GM23248 (cell line): ENCODE measurements at places on chromosomes 6 and 20. TPM values are rescaled to one million over a fixed set of nuclear protein-coding genes. Genes with fewer than 3 reads are reported as not detected.

DZANK1 gene
- total RNA-seq = 1.2 and 3.4 TPM in 2 replicates

TNFRSF6B gene
- 36.9 and 39.9 TPM in 2 replicates for total RNA-seq

CRISP3 gene
- not detected in 2 replicates for total RNA-seq

- no peak for DNase-seq
Measured at GRCh38 chr6:14379568-14379967, 262.0 kb downstream of the CD83 start.

GRCh38 chr6:33685411-33686224 is 25.9 kb downstream of the UQCC2 start:
- DNase-seq = no peak

DNA sequence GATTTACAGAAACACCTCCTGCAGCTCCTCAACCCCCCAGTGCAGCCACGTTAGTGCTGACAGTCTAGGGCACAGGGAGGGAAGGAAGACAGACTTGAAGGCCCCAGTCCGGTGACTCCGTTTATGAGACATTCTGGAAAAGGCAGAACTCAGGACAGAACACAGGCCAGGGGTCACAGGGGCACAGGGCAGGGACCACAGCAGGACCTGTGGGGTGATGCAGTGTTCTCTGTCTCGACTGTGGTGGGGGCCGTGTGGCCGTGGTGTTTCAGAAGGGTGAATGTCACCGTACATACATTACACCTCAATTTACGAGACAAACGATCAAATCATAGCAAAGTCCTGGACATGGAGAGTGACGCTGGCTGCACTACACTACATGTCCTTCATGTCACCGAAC is 11.3 kb downstream of the BHLHE23 start:
- no peak for DNase-seq

- DNase-seq = peak; percentile 78
Measured at GRCh38 chr6:113859349-113860180, 2.4 kb downstream of the MARCKS start.

GRCh38 chr20:31710423-31711108 is 12.1 kb downstream of the BCL2L1 start:
- no peak for DNase-seq

DNA sequence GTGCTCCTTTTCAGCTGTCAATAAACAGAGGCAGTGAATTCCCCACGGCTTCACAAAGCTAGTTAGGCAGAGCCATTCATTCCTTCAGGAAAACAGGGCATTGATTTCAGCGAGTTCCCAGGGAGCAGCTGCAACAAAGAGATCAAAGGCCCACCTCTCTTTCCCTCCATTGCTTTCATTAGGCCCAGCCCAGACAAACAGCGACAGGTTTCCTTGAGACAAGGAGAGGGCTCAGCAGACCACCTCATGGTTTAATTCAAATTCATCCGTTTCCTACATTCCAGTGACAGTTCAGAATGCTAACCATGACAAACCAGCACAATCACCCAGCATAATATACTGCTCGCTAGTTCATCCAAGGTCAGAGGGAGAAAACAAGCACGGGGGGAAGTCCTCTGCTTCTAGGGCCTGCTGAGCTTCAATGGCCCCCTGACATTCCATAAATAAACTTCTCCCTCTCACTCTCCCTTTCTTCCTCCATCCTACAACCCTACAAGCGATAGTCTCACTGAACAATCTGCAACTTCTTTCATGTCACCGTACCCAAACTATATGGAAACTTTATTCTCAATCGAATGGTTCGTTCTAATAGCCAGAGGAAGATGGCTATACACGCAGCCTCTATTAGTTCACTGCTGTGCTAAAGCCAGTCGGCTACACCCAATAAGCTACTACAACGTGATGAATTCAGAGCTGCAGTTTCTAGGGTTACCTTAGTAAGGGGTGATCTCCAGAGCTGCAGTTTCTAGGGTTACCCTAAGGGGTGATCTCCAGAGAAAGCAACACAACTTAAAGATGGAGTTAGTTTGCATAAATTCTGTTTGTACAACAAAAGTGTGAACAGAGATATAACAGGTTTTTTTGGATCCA is 34.7 kb downstream of the PLAGL1 start:
- no peak for DNase-seq

GRCh38 chr20:25081065-25081729 is 744 bp downstream of the VSX1 start:
- DNase-seq = peak; percentile 30

GRCh38 chr20:8352486-8352885 is 220.4 kb downstream of the PLCB1 start:
- DNase-seq = no peak

GRCh38 chr20:62479156-62479555 is 3.4 kb upstream of the GATA5 start:
- DNase-seq = no peak

GRCh38 chr6:139325686-139326085 is 33.9 kb upstream of the TXLNB start:
- DNase-seq = no peak

DNA sequence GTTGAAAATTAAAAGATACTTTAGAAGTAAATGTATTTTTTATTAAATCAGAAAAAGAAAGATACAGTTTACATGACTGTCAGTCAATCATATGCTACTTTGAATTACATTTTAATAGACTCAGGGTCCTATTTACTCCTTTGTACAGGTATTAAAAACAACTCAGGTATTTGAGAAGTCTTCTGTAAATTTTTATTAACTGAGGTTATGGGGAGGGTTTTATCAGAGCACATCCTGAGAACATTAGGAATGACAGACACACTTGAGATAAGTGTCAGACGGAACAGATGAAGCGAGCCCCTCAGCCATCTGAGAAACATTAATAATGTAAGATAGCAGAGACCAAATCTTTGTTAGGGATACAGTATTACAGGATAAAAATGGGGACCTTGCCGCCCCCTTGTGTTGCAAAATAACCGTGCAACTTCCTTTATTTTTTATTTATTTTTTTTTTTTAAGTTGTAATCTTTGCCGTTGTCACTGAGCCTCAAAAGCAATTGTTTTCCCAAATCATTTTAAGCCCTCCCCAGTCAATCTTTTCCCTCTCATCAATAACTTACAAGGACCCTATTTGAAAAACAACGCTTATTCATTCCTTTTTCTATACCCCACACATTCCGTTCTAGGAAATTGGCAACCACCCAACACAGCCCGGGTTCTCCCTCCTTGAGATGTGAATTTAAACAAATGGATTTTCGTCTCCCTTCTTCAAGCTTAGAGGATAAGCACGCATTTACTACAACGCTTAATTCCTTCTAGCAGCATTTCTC is 126.7 kb downstream of the BCAS1 start:
- DNase-seq = peak; percentile 66

- no peak for DNase-seq
Measured at GRCh38 chr6:50829898-50830444, 11.3 kb downstream of the TFAP2B start.
